T-helper 2 cell (primary cell): ENCODE measurements at places on chromosomes 6 and 20.

GRCh38 chr6:71181565-71181964 is 107.0 kb upstream of the OGFRL1 start:
- no peak for DNase-seq

- no peak for DNase-seq
Measured at GRCh38 chr20:52794853-52795252, 177.3 kb upstream of the TSHZ2 start.

GRCh38 chr6:1678201-1678600 is 68.5 kb downstream of the FOXC1 start:
- DNase-seq, result no peak

GRCh38 chr20:16434062-16434664 is 139.1 kb downstream of the KIF16B start:
- peak; percentile 6 for DNase-seq

DNA sequence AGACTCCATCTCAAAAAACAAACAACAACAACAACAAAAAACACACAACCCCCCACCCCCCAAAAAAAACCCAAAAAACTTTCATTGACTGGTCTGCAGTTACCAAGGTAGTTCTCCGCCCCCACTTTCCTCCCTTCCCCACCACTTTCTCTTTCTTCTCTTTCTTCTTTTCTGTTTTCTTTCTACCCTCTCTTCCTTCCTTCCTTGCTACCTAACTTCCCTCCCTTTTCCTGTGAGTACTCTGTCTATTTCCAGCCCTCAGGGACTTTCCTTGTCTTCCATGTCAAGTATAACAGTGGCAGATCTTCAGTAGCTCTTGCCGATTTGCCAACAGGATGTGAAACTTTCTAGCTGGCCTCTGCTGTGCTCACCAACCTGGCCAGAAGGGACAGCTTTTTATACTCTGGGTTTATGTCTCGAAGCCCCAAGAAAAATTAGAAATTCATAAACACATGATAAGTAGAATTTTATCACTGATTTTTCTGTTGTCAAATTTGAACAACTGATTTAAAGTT is 399.5 kb downstream of the QKI start:
- DNase-seq, result no peak

GRCh38 chr6:83838727-83839126 is 14.4 kb upstream of the RIPPLY2 start:
- DNase-seq, result no peak

DNA sequence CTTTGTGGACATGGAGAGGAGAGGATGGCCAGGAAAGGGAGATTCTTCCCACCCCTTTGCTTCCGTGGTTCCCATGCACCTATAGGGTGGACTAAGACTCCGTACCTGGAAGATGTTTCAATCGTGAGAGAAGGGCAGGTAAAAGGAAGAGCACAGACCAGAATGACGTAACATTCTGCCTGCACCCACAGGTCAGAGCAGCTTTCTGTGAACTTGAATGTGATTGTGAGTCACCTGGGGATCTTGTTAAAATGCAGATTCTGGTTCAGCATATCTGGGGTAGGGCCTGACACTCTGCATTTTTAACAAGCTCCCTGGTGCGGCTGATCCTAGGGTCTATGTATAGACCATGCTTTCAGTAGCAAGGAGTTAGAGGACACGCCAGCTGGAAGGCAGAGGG is 164.1 kb upstream of the SGK1 start:
- no peak for DNase-seq

DNA sequence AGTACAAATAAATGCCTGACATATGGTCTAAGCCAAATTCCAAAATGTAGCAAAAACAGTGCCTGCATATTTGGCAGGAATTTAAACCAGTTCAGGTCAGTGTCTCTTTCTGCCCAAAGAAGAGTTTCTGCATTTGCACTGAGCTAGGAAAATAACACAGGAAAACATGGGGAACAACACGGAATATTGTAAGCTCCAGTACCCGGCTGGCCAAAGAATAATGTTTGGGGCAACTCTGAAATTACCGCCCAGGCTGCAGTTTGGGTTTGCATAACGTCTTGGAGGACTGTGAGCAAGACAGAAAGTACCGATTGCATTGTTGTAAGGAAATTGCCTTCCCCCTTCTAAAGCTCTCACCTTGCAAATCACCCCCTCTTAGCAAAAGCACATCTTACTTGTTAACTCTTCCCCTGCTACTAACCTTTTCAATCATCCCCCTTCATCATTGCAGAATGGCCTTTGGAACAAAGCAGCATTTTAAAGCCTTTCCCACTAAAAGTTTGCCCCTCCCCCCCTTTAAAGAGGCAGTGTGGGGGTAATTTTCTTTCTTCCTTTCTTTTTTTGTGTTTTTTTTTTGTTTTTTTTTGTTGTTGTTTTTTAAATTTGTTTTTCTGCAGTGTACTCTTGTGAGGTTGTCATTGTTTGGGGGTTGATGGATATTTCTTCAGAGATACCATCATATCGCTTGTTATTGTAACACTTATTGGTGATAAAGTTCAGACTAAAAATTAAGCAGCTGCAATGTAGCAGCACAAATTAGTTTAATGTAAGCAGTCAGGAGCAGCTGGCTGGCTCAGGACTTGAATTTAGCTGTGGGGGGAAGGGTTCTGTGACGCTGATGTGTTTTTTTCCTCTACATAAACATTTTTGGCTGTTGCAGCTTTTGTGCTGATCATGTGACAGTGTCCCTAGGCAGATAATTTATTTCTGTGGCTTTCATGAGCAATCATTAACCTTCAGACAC is 100.0 kb upstream of the CITED2 start:
- no peak for DNase-seq
